Head of caudate nucleus (tissue), 42 donors: ENCODE measurements at places on chromosomes 7 and 10.

DNA sequence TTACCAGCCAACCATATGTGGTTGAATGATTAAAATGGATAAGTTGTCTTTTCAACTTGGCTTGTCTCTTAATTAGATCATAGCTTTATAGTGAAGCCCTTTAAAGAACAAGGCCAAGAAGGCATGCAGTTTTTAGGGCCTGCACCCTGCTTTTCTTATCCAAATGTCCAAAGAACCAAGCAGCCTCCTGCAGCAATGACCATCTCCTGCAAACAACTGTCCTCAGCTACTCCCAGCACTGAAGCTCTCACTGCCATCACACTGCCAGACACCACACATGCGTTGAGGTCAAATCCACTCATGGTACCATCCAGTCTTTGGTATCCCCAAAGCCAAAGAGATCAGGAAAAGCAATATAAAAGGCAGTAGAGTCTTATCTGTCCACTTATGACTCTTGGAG lies 210.3 kb downstream of the ACTR3B start:
- no peak for DNase-seq

- DNase-seq: no peak
These were observed 14.6 kb upstream of the BRI3 start for GRCh38 chr7:98266840-98267239.

DNA sequence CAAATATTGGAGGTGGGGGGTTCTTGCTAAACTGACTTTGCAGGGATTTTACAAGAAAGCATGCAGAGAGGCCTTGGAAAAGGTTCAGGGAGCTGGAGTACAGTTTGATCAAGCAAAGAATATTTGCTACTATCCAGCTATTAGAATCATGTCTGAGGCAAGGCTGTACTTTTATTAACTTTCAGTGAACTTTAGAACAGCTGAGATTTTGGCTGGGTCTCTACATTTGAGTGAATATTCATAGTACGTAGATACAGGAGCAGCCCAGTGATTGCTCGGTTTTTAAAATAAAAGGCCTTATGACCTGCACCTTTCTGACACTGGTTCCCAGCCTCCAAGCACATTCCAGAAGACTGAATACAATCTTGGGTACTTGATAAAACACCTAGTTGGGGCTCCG lies 496.8 kb upstream of the AKR1E2 start:
- DNase-seq: no peak

DNA sequence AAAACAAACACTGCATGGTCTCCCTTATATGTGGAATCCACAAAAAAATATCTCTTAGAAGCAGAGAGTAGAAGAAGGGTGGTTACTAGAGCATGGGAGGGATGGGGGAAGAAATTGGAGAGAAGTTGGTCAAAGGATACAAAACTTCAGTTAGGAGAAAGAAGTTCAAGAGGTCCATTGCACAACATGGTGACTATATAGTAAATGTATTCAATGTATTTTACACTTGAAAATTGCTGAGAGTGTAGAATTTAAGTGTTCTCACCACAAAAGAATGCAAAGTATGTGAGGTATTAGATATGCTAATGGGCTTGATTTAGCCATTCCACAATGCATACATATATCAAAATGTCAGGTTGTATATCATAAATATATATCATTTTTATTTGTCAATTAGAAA lies 232.0 kb upstream of the CELF2 start:
- no peak for DNase-seq

DNA sequence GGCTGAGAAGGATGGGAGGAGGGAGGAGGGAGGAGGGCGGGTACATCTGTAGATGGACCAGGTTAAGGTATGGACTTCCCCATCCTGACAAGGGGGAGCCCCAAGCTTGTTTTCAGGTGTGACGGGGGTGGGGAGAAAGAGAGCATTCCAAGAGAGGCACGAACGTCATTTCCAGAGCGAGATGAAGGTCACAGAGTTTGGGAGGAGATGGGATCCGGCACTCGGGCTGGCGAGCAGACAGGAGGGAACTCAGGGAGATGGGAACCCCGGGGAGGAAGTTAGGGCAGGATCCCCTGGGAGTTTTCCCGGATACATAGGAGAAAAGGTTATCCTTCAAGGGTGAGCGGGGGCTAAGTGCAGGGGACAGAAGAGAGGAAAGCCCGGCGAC lies 118.8 kb downstream of the CUX1 start:
- DNase-seq: no peak

- no peak for DNase-seq
These were observed 133.4 kb downstream of the JCAD start for GRCh38 chr10:29925771-29926692.

DNA sequence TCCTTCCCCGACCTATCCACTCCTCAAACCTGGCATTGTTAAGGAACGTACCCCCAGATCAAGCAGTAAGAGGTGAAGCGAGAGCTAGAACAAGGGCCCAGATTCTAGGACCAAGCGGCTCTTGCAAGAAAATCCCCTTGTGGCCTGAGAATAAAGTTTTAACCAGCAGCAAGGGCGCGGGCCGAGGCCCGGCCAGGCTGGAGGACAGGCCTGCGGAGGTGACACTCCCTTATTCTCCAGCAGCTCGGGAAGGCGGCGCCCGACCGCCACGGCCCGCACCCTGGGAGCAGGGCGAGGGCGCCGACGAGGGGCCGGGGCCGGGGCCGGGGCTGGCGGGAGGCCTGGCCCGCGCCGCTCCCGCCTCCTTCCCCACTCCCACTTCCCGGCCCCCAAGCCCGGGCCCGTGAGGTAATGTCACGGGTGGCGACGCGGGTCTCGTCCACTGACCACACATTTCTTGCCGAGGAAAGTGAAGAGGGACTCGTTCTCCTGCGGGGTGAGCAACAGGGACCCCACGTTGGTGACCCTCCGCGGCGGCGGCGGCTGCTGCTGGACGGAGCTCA lies 551 bp downstream of the WASL start:
- DNase-seq: peak; percentile 65

GRCh38 chr10:43853369-43853768 lies 204.7 kb upstream of the ZNF32 start:
- no peak for DNase-seq

DNA sequence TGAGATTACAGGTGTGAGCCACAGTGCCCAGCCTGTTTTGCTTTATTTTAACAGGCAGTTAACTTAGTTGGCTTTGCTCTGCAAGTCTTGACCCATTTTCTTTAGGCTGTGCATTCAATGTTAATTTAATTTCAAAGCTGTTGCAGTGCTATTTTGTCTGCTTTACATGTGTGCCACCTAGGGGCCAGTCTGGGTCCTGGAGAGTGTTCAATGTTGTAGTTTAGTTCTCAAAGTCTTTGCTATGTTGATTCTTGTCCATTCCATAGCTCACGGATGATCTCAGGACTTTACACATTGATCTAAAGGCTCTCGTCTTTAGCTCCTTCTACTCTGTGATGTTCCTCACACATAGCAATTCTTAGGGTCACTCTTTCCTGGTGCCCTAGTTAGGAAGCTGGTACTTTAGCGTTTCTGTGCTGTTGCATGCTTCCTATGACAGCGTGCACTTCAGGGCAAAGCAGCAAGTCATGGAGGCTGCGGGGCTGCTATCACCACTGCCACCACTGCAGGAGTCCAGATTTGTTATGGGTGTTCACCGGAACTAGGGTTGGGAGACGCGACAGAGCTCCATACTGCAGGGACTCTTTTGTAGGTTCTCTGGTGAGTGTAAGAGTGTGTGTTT lies 16.4 kb upstream of the ABCA13 start:
- peak; percentile 63 for DNase-seq

- no peak for DNase-seq
These were observed 239.1 kb upstream of the MEOX2 start for GRCh38 chr7:15925608-15926007.

GRCh38 chr10:131621784-131622624 lies 278.8 kb upstream of the PPP2R2D start:
- DNase-seq: no peak

- no peak for DNase-seq
These were observed 25.8 kb downstream of the MAPK8 start for GRCh38 chr10:48332166-48332870.

DNA sequence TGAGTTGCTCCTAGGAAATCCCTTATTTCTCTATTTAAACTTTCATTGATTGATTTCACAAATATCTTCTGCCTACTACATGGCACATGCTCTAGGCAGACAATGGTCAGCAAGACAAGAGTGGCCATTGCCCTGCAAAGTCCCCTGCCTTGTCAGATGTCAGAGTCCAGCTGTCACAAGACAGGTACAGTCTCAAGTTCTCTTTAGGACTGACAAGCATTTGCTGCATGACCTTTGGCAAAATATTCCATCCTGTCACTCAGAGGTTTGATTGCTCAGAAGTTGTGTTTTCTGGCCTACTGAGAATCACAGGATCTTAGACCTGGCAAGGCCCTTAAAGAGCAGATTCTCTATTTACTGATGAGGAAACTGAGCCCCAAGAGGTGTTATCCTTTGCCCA lies 322.3 kb upstream of the NFE2L3 start:
- no peak for DNase-seq

DNA sequence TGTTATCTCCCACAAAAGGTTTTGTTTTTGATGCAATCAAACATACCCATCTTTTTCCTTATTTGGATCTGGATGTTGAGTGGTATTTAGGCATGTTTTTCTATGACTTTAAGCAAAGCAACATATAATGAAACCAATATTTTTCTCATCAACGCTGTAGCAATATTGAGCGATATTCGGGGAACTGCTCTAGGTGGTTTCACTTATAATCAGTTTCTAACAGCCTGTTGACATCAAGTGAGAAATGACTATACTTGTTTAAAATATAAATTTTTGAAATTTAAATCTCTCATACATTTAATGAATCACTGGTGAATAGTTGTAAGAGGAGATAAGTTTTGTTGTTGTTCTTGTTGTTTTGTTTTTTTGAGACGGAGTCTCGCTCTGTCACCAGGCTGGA lies 52.8 kb upstream of the CCAR1 start:
- no peak for DNase-seq

DNA sequence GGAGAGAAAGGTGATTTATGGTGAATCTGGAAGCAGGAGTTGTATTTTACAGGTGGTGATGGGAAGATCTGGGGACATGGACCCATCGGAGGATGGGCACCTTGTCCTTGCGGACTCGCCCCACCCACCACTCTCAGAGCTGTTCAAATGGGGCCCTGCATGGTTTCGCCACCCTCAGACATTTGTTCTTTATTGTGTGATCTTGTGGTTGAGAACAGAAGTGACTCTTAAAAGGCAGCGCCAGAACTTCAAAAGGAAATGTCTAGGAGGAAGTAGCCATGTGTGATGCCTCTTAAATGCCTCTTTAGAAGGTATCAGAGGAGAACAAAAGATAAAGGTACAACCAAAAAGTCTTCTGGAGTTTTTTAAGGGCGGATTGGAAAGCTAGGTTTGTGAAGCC lies 205.7 kb downstream of the KIAA1217 start:
- no peak for DNase-seq

- no peak for DNase-seq
These were observed 29.7 kb downstream of the EBF3 start for GRCh38 chr10:129934196-129934925.

- no peak for DNase-seq
These were observed 164.2 kb upstream of the ITGB1 start for GRCh38 chr10:33122014-33122809.

- no peak for DNase-seq
These were observed 81.3 kb downstream of the AFAP1L2 start for GRCh38 chr10:114323023-114323422.

- no peak for DNase-seq
These were observed 81.6 kb upstream of the HGF start for GRCh38 chr7:81851413-81851812.

DNA sequence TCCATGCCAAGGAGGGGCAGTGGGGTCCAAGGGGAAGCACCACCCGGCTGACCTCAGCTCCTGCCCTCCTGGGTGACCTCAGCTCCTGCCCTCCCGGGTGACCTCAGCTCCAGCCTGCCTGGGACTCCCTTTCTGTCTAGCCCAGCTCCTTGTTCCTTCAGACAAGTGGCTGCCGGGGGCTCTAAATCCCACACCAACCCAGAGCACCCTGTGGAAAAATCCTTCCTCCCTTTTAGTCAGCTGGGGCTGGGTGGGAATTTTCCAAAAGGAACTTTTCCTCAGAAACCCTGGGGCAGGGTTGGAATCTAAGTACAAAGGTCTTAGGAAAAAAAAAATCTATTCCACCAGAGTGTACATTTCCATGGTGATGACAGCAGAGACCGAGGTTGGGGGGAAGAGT lies 36.3 kb downstream of the AKR1B1 start:
- no peak for DNase-seq

- DNase-seq: no peak
These were observed 85.8 kb downstream of the GSAP start for GRCh38 chr7:77330169-77330882.

DNA sequence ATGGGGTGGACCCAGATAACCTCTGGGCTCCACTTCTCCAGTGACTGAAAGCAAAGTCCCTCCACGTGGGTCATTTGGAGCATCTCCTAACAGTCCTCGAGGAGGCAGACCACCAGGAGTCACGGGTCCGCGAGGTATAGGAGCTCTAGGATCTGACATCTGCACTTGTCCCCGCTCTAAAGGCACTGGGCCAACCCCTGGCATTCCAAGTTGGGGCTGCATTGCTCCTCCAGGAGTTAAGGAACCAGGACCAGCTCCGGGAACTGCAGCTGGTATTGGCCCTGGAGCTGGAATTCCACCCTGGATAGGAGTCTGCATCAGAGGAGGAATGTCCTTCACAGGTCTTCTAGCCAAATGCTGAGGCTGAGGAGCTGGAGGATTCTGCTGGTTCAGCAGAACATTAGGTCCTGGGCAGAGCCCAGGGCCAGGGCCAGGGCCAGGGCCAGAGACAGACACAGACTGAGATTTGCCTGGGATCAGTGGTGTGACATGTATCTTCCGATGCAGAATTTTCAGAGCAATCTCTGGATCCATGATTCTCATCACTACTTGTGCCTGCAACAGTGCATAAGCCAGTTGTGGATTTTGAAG lies 827 bp downstream of the CSTF2T start:
- DNase-seq: no peak

GRCh38 chr7:94374721-94375566 lies 19.8 kb upstream of the COL1A2 start:
- no peak for DNase-seq

DNA sequence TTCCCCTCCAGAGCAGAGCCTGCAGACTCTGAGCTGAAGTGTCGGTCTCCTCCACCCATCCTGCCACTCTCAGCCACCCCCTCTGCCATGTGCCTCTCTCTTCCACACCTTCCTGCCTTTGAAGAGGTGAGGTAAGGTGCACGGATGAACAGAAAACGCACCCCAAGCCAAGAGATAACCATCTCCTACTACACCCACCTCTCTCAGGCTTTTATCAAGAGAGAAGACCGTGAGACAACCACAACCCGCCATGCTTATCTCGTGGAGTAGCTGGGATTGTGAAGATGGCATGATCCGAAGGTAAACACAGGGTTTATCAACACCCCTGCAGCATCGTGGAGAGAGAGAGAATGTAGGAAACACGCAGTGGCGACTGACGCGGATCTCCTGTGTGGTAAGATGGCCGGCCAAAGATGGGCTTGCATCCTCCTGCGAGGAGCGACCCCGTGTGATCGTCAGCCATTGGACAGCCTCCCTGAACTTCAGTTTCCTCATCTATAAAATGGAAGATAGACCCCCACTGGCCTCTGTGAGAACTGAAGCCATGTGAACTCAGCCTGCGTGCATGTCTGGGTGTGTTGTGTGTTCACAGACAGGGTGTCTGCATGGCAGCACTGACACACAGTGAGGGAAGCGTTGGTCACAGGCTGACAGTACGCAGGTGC lies 219.0 kb downstream of the DIP2C start:
- no peak for DNase-seq

- DNase-seq: no peak
These were observed 493.9 kb downstream of the GLRX3 start for GRCh38 chr10:130630135-130630534.

- DNase-seq: no peak
These were observed 15.3 kb downstream of the ST7 start for GRCh38 chr7:116968631-116969030.
